Stimulated activated CD8-positive, alpha-beta memory T cell treated with anti-CD3 and anti-CD28 coated beads, Interleukin-15, amount 100 ng/mL, for 24 hours (primary cell): ENCODE measurements at places on chromosomes 12 and 14.

DNA sequence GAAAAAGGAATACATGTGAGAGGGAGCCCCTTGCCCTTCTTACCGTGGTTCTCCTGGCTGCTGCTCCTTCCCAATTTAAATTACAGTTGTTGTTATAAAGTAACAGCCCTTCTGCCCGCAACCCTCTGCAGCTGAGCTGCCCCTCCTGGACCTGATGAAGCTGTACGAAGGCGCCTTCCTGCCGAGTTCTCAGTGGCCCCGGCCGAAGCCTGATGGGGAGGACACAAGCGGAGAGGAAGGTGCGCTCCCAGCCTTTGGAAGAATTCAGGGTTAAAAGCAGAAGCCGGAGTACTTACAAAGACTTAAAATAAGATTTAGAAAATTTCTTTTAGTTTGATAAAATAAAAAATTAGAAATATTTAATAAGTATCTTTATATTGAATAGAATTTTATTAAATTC is 55.2 kb downstream of the EP400 start:
- no peak for DNase-seq

DNA sequence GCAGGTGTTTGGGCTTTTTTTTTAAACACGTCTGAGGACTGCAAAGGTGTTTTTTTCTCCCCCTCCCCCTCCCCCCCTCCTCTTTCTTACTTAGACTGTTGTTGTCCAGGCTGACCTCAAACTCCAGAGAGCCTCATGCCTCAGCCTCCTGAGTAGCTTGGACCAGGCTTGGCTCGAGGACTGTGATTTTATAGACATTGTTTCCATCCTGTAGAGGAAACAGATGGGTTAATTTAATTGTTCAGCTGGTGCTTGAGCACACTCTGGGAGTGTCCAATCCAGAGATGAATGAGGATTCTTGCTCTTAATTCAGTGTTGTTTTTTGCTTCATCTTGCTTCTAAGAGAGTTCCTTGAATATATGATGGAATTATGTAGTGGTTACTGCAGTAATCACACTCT is 42.1 kb downstream of the RASSF3 start:
- DNase-seq, result no peak

DNA sequence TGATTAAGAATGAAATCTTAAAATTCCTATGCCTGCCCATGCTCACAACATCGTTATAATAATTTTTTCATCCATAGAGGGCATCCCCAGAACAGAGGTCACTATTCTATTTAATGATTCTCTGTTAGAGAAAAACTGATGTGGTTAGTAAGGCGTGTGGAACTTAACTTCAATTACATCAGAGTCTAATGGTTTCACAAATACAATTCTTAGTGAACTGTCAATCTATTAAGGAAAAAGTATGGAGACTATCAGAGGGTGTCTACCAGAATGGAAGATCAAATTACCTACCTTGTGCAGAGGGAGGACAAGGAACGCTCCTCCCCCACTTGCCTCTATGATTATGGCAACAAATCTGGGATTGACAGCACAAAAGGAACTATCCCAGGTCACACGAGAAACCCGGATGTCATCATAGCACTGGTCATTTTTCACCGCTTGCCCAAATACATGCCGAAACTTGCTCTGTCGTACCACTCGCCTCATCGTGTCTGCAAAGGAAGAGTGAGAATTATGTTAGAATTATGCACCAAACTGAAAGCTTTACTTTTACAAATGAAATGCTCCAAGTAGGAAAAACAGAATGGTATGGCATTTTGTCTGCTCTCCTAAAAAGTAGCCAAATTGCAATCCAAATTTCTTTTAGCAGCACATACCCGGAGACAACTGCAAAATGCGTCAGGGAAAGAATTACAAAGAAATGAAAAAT is 30.3 kb downstream of the CORO1C start:
- DNase-seq, result no peak

GRCh38 chr14:23160924-23161522 is 22.4 kb downstream of the SLC7A8 start:
- no peak for DNase-seq

- no peak for DNase-seq
Measured at GRCh38 chr12:30025317-30025716, 241.6 kb upstream of the TMTC1 start.

DNA sequence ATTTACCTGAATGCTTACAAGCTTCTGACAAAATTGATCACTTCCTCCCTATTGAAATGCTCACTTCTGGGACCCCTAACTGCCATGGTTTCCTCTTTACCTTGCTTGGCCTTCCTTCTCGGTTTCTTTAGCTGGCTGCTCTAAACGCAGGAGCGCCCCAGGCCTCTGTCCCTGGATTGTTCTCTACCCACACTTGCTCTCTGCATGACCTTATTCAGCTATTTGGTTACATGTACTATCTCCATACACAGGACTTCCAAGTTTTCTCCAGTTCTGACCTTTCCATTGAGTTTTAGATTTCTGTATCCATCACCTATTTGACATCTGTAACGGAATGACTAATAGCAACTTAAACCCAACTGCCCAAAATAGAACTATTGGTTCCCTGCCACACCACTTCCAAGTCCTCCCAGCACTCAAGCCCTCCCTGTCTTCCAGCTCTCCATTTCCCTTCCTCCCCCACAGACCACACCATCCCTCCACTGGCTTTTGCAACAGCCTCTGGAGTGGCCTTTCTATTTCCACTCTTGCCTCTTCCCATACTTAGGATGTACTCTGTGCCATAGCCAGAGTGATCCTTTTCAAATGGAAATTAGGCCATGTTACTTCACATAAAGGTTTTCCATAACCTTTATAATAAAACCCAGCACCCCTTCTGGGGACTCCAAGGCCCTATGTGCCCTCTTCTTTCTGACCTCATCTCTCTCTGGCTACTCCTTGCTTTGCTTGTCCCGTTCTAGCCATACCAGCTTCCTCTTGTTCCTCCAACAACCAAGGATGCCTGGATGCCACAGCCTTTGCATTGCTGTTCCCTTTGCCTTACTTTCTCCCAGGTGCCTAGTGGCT is 202.2 kb downstream of the AEBP2 start:
- DNase-seq, result no peak

DNA sequence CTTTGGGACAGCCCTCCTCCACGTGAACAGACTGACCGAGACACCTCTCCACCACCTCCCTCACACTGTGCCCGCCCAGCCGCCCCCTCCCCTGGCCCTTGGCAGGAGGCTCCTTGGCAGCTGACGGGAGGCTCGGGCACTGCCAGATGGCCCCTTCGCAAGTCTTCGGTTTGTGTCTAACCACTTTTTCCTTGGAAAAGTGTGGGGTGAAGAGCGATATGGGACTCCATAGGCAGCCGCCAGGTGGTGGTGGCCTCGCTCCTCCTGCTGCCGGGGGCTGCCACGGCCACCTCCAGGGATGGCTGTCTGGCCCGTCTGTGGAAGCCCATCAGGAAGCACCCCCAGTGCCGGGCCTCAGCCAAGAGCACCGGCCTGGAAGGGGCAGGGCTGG is 58.7 kb downstream of the LRCOL1 start:
- no peak for DNase-seq

- no peak for DNase-seq
Measured at GRCh38 chr12:60266381-60266852, 670.6 kb downstream of the SLC16A7 start.

DNA sequence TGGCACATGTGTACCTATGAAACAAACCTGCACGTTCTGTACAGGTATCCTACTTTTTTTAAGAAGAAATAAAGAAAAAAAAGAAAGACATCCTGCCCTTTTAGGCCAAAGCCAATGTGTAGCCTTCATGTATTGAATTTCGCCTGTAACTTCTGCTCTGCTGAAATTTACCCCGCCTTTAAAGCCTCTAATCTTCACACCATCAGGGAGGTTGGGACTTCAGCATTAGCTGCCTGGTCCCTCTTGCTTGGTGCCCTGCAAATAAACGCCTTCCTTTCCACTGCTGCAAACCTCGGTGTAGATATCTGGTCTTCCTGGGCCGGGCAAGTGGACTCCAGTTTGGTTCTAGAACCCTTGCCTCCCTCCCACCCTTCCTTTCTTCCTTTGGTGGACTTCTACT is 2.6 kb upstream of the KRT71 start:
- no peak for DNase-seq

GRCh38 chr14:69673578-69674305 is 62.3 kb downstream of the SUSD6 start:
- no peak for DNase-seq

DNA sequence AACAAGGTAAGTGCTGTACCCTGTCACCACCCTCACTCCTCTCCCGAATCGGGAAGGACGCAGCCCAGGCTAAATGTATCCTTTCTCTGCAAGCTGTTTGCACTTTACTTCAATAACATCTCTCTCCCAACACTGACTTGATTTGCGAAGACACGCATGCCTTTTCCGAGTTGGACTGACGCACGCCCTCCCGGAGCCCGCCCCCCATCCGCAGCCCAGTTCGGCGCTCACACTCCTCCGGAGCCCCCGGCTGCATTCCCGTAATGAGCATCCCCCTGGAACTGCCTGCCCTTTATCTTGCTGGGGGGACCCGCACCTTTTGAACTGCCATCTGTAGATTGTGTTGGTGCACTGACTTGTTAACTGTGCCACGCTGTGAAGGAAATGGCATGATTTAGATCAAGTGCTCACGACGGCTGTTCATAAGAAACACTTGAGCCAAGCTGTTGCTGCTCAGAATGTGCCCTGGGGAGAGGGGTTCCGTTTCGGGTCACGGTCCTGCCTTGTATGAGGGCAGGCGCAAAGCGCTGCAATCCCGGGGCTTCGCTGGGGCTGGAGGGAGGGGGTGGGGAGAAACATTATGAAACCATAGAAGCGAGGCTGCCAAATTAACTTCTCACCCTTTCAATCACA is 176.6 kb upstream of the CDKN3 start:
- DNase-seq, result no peak

DNA sequence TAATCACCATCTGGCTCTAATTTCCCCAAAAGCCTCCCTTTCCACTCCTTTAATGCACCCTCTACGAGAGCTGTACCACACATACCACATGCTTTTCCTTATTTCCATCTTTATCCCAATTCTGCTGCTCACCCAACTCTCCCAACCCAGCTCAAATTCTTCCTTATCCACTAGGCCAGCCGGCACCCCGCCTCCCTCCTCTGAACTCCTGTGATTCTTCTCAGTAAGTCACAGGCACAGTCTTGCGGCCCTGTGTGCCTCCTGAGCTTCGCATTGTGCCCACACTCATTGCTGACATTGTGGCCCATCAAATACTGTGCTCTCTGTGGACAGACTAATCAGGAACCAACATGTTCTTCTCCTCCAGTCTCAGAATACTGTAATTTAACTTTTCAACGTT is 45.4 kb downstream of the APPL2 start:
- DNase-seq, result no peak

GRCh38 chr12:104480826-104481440 is 24.2 kb downstream of the CHST11 start:
- DNase-seq, result no peak

GRCh38 chr12:122965851-122966742 is at the start of gene ABCB9:
Gene ABCB9 (minus strand): TSS chr12:122966463. CDS start chr12:122960235, 6,228 bp downstream.
- peak; percentile 88 for DNase-seq

DNA sequence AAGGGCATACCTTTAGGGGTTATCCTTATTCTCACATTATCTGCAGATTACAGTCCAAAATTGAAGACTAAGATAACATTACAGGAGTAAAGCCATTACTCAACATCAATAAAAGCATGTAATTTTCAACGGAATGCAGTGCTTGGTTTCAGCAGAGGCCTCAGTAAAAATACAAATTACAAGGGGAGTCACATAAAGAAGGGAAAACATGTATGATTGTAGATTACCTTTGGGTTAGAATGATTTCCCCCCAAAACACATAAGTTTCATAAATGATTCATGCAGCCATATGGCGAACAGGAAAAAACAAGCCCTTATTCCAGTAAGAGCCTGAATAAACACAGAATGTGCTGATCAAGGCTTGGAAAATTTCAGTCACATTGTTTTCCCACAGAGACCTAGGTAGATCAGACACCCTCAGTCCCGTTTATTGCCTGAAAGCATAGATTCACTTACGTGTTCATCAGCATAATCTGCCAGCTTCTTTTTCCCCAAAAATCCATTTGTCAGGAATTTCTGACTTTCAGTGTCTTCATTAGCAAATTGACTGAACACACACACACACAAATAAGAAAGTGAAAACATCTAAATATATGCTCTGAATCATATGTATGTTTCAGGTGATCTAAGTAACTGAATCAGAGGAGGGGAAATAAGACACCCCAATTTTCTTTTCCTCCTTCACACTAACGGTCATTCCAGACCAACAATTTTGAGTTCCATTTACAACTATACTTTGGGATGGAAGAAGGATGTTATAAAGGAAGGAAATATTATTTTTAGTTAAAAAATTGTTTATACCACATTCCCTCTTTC is 37.5 kb downstream of the SLC38A4 start:
- DNase-seq, result no peak

DNA sequence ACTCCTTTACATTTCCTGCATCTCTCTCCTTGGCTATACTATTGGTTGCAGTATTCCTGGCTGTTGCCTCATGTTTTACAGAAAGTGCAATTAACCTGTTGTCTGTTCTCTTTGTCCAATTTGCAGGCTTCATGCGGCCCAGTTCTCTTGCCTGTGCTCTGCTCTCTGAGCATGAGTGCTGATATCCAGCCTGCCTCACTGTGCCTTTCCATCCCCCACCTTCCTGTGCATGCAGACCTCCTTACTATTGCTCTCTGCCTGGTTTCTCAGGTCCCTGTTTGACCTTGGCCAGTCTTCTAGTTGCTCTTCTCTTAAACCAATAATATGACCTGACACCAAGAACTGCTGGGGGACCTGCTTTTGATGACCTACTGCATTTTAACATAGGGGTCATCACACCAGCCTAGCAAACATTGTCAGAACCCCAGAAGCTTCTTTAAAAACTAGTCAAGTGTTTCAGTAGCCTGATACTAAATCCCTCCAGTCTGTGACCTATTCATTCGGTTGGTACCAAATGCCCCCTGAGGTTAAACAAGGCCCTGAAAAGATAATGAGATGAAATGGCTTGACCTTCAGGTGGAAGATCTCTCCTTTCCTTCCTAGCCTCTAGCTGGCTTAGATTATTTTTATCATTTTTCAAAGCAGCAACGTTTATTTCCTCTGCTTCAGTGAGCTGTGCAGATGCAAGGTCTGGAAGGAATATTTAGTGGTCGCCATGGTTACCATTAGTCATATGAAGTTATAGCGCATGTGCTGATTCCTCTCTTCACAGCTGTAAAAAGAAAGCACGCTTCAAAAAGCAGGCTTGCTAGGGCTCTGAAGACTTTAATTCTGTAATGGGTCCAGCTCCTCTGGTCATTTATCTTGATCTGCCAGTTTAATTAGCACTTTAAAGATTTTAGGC is 216.5 kb downstream of the PHLDA1 start:
- no peak for DNase-seq

- DNase-seq, result no peak
Measured at GRCh38 chr12:82886671-82887340, 200.1 kb downstream of the TMTC2 start.

DNA sequence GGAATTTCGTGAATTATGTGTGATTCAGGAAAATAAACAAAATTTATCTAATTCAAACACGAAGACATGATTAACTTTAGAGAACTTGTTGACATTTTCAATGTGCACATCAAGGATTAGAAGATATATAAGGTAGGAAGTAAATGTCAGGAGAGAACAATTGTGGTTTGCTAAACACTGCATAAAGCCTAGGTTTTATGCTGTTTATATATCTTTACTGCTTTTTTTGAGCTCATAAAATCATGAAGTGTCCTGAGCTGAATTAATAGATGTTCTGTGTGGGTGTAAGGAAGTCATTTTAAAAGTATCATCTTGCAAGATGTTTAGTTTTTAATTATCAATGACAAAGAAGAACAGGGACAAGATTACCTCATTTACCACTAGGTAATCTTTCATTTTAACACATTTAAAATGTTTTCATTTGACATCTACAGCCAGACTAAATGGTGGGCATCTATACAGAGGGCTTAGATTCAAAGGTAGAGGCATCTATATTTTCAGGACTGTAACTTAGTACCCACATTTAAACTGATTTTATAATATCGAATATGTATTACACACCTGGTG is 382.8 kb downstream of the ADAMTS20 start:
- DNase-seq, result no peak

- no peak for DNase-seq
Measured at GRCh38 chr12:126160912-126161311, 1095.7 kb downstream of the AACS start.
